T-helper 17 cell (primary cell): ENCODE measurements at places on chromosomes 2 and 18. TPM values are rescaled to one million over a fixed set of nuclear protein-coding genes. Genes with fewer than 3 reads are reported as not detected.

The GAL3ST2 gene
- 2.4 TPM for total RNA-seq

The NPAS2 gene
- 5.9 TPM for total RNA-seq

The PRKAG3 gene
- not detected for total RNA-seq

The MROH2A gene
- not detected for total RNA-seq

The TSHZ1 gene
- total RNA-seq, result 17.6 TPM

The TUBA3E gene
- total RNA-seq, result not detected

The FSHR gene
- total RNA-seq, result not detected

The GAREM1 gene
- 0.10 TPM for total RNA-seq

The KATNAL2 gene
- total RNA-seq, result 0.86 TPM

The CAPN14 gene
- total RNA-seq, result 0.18 TPM

The RBM44 gene
- 2.2 TPM for total RNA-seq

The POTEC gene
- total RNA-seq, result not detected

The FSIP2 gene
- 0.57 TPM for total RNA-seq

The DNAH7 gene
- total RNA-seq, result not detected

The BIN1 gene
- 133 TPM for total RNA-seq

The CNNM4 gene
- total RNA-seq, result 8.1 TPM

The CD8B2 gene
- total RNA-seq, result not detected

The CPS1 gene
- total RNA-seq, result 0.63 TPM

The GALNT13 gene
- not detected for total RNA-seq

The PLGLB1 gene
- 2.3 TPM for total RNA-seq

The PSTPIP2 gene
- 13.1 TPM for total RNA-seq

The CD207 gene
- 0.23 TPM for total RNA-seq

The MOGAT1 gene
- not detected for total RNA-seq

The LNPK gene
- 21.0 TPM for total RNA-seq

The GCFC2 gene
- 22.4 TPM for total RNA-seq

The HOXD8 gene
- total RNA-seq, result not detected

The ITGB1BP1 gene
- 62.6 TPM for total RNA-seq

The ANKRD29 gene
- total RNA-seq, result 0.26 TPM

The ACYP2 gene
- 10.3 TPM for total RNA-seq

The NEU2 gene
- total RNA-seq, result not detected

The ZNF513 gene
- 24.6 TPM for total RNA-seq

The SLC5A7 gene
- total RNA-seq, result not detected

The COL5A2 gene
- total RNA-seq, result 0.18 TPM

The STK36 gene
- 21.0 TPM for total RNA-seq

The FAM117B gene
- 20.1 TPM for total RNA-seq

The CHRNG gene
- not detected for total RNA-seq

The CCBE1 gene
- not detected for total RNA-seq

The MFF gene
- 49.3 TPM for total RNA-seq

The RRM2 gene
- 0.32 TPM for total RNA-seq

The CACNB4 gene
- 0.37 TPM for total RNA-seq

The NEMP2 gene
- total RNA-seq, result 12.7 TPM

The LGALSL gene
- 2.5 TPM for total RNA-seq

The TUBB8B gene
- not detected for total RNA-seq

The PROM2 gene
- 0.77 TPM for total RNA-seq

The MARCHF7 gene
- 69.4 TPM for total RNA-seq

The CCDC150 gene
- total RNA-seq, result 1.7 TPM

The CHRNA1 gene
- 0.94 TPM for total RNA-seq

The POTEI gene
- total RNA-seq, result not detected
